Uterus (tissue), 4 donors: ENCODE measurements at places on chromosomes 4 and X. TPM values are rescaled to one million over a fixed set of nuclear protein-coding genes. Genes with fewer than 3 reads are reported as not detected.

DNA sequence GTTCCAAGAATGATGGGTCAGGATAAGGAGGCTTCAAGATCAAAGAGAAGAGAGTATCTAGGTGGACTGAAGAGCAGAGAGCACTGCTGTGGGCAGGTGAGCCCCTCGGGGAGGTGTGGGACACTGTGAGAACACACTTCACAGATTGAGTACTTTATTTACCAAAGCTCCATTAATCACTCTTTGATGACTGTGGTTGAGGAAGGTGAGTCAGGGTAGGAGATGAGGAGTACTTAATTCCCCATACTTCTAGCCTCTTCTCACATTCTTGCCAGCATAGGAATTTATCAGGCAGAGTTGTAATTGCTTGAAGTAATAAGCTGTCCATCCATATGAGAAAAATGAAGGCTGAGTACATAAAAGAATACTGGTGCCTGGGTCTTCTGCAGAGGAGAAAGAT, 375.3 kb downstream of the PCDH10 start:
- DNase-seq = no peak

GRCh38 chr4:92059615-92060014, 244.2 kb upstream of the GRID2 start:
- no peak for DNase-seq

DNA sequence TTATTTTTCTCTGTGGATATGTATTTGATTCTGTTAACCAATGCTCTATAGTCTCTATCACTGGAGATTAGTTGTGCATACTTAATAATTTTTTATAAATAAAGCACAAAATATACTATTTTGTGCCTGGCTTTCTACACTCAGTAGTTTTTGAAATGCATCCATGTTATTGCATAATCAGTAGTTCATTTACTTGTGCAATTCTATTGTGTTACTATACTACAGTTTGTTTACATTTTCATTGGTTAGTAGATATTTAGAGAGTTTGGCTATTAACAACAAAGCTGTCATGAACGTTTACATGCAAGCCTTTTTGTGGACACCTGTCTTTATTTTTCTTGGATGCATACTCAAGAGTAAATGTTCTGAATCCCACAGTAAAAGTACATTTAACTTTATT, 265.0 kb upstream of the FAT4 start:
- no peak for DNase-seq

The STATH gene
- not detected for total RNA-seq

- DNase-seq = no peak
Observed at GRCh38 chr4:112840061-112840460, 203.1 kb downstream of the LARP7 start.

DNA sequence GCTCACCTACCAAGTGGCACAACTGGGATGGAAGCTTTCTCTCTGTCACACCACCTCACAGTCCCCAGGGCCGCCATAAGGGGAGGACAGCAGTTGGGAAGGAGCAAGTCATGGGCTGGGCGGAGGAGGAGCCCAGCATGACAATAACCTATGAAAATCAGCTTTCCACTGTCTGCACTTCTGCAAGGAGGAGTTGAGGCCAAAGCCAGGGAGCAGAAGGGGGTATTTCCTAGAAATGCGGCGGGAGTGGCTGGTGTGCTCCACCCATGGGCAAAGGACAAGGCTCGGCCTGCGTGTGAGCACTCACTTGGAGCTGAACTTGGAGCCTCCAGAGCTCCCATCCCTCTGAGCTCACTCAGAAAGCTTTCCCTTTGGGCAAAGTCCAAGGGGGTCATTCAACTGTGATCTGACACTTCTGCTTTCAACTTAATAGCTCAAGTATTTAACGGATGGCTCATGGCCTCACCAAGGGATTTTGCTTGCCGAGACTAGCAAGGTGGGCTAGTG, 18.5 kb downstream of the APLN start:
- DNase-seq = no peak
